CD4-positive, alpha-beta T cell treated with Interleukin-12 subunit alpha and Interleukin-12 subunit beta, for 1 hour (primary cell): ENCODE measurements at places on chromosomes 6 and 20.

DNA sequence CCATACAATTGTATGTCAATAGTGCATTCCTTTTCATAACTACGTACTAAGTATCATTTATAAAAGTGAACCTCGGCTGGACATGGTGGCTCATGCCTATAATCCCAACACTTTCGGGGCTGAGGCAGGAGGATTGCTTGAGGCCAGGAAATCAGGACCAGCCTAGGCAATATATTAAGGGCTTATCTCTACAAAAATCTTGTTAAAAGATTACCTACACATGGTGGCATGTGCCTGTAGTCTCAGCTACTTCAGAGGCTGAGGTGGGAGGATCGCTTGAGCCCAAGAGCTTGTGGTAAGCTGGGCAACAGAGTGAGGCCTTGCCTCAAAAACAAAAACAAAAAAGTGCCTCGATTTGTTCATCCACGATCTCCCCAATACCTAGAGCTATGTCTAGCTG is 449.7 kb upstream of the SULF2 start:
- DNase-seq: no peak

DNA sequence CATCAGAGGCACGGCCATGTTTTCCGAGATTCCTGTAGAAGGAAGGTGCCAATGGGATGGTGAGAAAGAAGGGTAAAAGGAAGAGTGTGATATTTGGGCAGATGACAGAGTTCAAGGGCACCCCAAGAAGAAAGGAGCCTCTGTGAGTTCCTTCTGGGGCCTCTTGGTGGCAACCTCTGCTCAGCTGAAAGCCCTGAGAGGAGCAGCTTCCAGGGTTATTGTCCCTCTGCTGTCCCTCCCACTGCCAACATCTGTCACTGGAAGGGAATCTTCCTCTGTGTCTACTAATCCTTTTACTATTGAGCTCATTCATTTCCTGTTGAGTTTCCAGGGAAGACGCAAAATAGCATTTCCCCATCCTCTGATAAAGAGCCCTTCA is 40.0 kb upstream of the KCNK16 start:
- no peak for DNase-seq

- no peak for DNase-seq
These were observed 56.4 kb upstream of the MTRF1L start for GRCh38 chr6:153058909-153059308.

DNA sequence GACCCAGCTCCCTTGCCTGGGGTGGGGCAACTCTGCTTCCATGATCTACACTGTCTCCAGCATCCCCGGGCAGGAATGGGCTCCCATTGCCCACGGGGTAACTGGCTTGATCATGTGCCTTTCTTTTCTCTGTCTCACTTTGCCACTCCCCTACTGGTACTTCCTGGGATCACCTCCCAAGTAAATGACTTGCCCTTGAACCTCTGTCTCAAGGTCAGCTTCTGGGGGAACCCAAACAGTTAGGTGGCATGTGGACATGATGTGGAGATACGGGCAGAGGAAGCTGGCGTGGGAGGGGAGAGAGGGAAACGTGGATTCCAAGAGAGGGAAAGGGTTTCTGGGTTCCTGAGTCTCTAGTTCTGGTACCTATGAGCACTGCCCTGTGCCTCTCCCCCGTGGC is 63.8 kb upstream of the RALY start:
- no peak for DNase-seq

DNA sequence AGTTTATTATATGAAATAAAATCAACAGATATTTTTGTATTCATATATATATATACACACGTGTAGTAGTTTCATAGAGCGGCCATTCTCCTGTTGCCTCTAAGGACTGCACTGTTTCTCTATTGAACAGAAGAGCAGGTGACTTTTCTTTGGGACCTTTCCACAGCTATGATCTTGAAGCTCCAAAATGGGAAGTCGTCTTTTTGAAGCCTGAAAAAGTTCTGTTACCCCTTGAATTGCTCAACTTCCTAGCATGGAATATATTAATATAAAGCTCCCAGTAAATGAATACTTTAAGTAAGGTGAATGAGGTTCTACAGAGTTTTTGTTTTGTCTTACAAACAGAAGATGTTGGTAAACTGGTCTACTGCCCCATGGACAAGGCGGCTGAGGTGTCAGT is 42.2 kb upstream of the ADTRP start:
- DNase-seq: no peak

GRCh38 chr20:18971574-18971973 is 158.0 kb downstream of the SCP2D1 start:
- DNase-seq: no peak

GRCh38 chr20:9457136-9457535 is 57.3 kb upstream of the LAMP5 start:
- DNase-seq: no peak

DNA sequence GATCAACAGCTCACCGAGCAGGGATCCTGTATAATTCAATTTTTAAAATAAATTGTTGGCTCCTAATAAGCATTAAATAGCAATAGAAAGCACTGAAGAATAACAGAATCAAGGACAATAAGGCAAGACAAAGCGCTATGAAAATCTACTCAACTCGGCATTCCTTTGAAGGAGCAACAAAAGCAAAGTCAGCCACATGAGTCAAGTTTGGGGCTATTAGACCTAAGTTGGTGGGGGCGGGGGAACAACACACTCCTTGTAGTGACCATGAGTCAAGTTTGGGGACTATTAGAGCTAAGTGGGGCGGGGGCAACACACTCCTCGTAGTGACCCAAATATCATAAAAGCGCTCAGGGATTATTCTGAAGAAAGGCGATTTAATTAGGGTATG is 120.0 kb downstream of the FOXC1 start:
- DNase-seq: no peak

- no peak for DNase-seq
These were observed 30.8 kb upstream of the SMLR1 start for GRCh38 chr6:130796313-130796905.

DNA sequence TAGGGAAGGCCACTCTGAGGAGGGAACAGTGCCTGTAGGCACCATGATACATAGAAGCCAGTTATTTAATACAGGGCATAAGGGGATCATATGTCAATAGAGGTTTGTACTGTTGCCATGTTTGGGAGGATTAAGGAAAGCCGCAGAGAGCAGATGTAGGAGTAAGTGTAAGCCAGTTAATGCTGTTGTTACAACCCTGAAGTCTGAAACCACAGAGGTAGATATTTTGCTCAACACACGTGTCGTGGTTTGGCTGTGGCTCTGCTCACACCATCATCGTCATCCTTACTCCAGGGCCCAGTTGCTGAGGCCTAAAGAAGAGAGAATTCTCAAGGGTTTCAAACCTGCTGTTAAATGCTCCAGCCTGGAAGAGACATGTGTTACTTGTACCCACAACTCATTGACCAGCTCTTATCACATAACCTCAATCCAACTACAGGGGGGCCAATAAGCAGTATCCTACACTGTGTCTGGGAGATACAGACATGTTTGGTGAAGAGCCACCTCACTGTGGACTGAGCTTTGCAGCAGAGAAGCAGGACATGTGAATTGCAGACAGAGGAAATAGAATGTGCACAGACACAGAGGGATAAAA is 31.0 kb upstream of the PSMF1 start:
- no peak for DNase-seq

- no peak for DNase-seq
These were observed 330.6 kb upstream of the MARCKS start for GRCh38 chr6:113526553-113526952.

DNA sequence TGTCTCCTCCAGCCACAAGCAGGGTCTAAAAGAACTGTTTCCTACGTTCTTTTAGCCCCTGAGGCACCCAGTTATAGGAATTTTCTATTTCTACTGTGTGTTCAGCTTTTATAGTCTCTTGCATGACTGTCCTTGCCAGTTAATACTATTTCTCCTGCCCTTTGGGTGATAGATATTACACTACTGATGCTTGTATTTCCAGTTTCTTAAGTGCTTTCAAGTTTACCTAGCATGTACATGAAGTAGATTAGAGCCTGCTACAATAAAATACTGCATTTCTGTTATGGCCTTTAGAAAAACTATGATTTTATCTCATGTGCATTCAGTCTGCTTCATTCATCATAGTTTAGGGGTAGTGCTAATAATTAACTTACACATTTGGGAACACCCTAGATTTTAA is 89.6 kb downstream of the FOXO3 start:
- no peak for DNase-seq

GRCh38 chr6:18472941-18473340 is 85.8 kb downstream of the RNF144B start:
- DNase-seq: no peak

DNA sequence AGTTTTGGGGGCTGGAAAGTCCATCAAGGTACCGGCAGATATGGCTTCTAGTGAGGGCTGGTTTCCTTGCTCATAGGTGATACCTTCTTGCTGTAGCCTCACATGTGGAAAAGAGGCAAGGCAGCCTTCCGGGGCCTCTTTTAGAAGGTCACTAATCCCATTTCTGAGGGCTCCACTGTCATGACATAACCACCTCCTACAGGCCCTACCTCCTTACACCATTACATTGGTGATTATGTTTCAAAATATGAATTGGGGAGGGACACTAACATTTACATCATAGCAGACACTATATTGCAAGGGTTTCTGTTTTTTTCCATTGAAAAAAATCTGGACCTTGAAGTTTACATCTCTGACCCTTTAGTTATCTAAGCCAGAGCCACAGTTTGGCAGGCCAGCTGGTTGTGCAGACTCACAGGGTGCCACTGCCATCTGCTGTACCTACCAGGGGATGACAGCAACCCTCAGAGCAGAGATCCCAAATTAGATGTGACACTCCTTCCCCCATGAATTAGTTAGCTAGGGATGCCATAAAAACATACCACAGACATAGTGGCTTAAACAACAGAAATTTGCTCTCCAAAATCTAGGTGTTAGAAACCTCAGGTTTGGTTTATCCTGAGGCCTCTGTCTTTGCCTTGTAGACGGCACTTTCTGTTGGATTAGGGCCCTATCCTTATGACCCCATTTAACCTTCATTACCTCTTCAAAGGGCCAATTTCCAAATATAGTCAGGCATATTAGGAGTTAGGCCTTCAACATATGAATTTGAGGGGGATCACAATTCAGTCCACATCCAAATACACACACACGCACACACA is 166.4 kb upstream of the RNF217 start:
- no peak for DNase-seq

GRCh38 chr6:80211286-80211685 is 104.8 kb downstream of the BCKDHB start:
- DNase-seq: no peak

DNA sequence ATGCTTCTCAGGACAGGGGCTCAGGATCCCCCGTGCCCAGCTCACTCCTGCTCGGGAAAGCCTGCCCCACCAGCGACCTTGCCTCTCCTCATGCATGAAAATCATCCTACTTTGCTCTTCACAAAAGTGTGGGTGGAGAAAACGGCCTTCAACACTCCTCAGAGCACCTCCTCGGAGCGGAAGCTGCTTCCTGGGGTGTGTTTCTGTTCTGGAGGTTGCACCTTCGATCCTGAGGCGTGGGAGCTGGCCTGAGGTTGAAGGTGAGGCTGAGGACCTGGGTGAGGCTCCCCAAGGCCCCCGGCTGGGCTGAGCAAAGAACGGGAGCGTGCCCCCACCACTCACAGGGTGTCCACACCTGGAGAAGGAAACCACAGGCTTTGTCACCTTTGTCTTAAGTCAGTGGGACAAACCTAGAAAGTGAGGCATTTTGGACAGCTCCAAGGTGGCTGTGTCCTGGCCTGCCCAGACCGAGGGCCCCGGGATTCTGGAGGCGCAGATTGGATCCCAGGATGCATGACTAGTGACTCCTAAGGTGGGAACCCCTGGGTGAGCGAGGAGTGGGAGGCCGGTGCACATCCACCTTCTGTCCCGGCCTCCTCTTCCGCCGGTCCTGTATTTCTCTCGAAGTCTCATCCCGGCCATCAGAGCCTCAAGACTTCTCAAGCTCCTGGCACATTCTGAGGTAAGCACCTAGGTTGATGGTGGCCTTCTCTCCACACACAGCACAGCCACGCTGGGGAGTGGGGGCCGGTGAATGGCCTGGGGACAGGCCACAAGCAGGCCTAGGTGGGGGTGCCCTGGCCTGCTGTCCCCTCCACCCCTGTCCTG is 104.7 kb downstream of the TMEM242 start:
- no peak for DNase-seq

DNA sequence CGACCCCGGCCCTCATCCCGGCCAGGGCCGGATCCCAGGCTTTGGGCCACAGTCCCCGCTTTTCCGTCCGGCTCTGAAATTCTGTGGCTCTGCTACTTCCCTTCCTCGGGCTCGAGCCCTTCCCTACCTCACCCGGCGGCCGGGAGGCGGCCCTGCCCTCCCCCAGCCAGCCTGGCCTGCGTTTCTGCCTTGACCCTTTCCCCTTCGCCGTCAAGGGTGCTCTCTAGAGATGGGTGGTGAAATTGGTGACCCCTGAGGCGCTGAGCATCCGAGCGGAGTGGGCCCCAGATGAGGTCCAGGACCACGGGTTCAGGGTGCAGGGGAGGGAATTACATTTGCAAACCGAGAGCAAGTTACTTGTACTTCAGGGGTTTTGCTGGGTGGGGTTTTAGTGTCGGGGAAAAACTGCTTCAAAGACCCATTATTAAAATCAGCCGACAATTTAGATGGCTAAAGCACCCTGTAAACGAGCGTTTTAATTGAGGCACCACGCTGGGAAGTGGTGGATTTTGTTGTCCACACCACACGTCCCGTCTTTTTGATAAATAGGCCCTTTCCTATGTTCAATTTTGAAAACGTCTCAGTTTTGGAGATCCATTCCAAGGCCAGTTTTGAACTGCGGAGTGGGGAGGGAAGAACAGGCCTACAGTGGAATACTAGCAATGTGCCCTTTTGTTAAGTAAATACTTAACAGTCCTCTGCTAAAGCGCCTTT is 9.9 kb downstream of the TFAP2A start:
- no peak for DNase-seq

DNA sequence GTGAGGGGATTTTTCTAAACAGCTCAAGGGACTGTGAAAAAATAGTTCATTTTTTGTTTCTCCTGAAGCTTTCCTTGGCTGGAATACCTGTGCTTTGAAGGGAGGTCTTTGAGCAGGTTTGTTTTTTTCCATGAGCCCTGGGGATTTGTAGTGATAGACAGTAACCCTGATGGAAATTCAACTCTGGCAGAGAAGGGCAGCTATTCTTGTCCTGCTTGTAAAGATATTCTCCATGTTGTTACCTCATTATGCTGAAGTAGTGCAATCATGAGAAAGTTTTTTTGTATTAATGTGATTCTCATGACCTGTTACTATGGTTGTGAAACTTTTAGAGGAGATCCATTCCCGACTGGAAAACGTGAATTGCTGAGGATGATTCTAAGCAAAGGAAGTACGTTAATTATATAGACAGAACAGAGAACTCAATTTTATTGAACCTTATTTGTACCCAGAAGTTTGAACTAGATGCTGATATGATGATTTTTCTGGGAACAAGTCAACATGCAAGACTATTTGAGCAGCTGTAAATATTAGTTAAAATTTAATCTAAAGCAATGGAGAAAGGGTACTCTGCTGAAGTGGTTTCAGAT is 12.5 kb downstream of the UTRN start:
- DNase-seq: no peak

DNA sequence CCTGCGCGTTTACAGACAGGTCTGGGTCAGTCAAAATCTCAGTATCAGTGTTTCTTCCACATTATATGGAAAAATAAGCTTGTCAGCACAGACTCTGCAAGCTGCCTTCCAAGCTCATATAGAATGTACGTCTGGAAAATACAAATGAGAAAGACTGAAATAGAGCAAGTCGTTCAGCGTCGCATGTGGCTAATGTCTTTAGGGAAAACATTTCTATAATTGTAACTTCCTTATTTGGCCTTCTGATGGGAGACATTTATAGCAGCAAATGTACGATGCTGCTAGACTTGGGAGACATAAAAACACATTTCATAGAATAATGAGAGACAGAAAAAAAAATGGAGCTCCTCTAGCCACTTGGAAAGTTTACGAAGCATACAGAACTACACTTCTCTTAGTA is 122.2 kb downstream of the KIF16B start:
- no peak for DNase-seq
